ENCODE measurements at places on chromosomes 7 and 10.

- no peak for DNase-seq
These were observed 44.4 kb downstream of the UNC5B start for GRCh38 chr10:71256661-71257318.

GRCh38 chr10:12042409-12042796 lies 206 bp downstream of the UPF2 start:
- peak; percentile 8 for DNase-seq

- no peak for DNase-seq
These were observed 34.5 kb upstream of the ING3 start for GRCh38 chr7:120916121-120916520.

- no peak for DNase-seq
These were observed 252.0 kb upstream of the GRB10 start for GRCh38 chr7:51034521-51035264.

DNA sequence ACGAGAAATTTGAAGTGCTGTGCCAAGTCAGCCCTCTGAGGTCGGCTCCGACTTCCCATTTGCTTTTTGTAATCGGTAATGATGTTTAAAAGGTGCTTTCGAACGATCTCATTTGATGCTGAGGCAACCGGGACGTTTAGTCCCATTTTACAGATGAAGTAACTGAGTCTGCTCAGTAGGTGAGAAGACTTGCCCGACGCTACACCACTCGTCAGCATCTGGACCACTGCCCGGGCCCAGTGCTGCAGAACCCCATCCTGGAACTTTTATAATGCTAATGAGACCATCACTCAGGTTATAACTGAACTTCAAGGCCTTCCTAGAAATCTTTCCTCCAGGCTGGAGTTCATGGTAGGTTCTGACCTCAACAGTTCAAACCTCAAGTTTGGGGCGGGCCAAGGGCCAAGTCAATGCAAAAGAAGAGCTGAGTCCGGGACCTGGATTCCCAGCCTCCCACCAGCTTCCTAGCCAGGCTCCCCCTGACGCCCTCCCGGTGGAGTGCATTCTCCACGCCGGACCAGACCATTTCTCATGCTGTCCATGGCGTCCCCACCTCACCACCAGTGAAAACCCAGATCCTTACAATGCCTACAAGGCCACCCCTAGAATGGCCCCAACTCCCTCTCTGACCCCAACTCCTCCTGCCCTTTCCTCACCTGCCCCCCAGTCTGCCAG lies 699 bp upstream of the PDLIM1 start:
- DNase-seq = no peak

DNA sequence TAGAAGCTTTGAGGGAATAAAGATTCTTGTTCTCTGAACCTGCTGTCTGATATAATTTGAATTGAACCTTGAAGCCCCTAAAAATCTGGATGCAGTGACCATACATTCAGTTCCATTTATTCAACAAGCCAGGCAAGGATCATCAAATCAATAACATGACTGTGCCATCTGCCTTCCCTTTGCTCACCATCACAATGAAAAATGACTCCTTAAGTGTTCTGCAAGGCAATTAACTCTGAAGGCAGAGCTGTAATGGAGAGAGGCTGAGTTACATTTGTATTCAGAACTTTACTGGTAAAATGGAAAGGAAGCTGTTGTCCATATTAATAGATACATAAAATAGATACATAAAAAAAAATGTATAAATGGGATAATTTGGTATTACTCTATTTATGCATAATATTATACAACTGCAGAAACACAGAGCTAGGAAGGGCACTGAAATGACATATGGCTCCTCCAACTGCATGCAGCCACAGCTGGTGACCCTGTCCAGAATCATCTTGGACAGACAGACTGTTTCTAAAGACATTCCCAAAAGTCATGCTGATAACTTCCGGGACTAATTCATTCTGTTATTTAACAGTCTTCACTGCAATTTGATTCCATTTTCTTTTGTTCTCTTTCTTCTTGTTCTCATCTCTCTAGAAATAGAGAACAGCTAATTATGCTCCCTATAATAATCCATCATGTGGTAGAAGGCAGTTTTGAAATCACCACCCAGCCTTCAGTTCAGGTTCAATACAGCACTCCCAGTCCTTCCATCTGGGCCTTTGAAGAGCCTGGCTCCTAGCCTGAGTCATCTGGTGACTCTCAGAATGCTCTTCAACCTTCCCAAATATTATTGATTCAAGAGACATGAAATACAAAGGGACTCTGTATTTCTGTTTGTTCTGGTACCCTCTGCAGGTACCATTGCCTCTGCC lies 412.6 kb downstream of the GFRA1 start:
- DNase-seq = no peak

- no peak for DNase-seq
These were observed 188.7 kb downstream of the ADARB2 start for GRCh38 chr10:1548596-1548995.

DNA sequence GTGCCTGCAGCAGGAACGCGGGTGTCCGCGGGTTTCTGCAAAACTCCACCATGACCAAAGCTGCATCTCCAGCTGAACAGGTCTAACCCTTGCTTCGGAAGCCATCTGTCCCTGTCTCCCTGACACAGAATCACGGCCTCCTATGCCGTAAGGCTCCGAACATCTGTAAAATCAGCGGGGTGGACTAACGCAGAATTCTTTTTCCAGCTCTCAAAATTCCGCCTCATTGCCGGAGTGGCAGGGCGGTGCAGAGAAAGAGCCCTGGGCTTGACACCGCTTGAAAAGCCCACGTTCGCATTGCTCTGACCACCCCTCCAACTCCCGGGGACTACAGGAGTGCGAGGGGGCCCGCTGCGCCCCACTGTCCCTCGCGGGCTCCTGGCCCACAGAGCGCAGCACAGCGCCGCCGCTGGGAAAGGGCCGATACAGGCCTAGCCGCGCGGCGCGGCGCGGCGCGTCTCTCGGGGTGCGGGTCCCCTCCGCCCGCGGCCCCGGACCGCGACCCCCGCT lies 409 bp downstream of the DNMBP start:
- DNase-seq = no peak

GRCh38 chr7:150737265-150738055 lies at the start of gene GIMAP5:
Gene GIMAP5 (plus strand): TSS chr7:150737418. CDS start chr7:150740885, 3,467 bp downstream.
- DNase-seq = peak; percentile 49

DNA sequence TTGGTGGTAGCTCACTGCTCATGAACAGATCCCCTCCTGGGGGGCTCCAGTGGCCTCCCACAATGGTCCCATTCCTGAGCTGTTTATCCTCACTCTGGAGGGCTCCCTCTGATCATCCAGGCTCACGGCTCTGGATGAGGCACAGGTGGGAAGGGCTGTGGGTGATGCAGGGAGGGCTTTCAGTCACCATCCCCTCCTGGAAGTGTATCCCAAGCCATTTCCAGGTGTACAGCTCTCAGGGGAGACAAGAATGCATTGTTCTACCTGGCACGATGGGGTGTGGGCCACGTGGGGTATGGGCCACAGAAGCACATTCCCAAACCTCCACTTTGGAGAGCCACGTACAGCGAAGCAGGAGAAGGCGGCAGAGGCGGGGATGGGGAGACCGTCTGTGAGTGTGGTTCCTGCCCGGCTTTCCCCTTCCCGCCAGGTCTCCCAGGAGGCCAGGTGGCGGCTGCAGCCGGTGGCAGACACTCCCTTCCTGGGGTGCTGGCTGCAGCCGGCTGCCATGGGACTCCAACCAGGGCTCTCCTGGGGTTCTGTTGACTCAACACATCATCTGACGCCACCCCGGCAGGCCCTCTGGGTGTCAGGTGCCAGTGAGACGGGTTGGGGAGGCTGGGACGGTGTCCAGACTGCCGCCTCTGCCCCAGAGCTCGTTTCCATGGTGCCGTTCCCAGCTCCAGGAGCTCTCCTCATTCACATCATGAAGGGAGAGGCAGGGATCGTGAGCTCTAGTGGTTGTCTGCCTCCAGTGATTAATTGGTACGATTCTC lies 169.7 kb upstream of the RHEB start:
- DNase-seq = no peak
